ENCODE measurements at places on chromosomes 7 and 10. TPM values are rescaled to one million over a fixed set of nuclear protein-coding genes. Genes with fewer than 3 reads are reported as not detected.

DNA sequence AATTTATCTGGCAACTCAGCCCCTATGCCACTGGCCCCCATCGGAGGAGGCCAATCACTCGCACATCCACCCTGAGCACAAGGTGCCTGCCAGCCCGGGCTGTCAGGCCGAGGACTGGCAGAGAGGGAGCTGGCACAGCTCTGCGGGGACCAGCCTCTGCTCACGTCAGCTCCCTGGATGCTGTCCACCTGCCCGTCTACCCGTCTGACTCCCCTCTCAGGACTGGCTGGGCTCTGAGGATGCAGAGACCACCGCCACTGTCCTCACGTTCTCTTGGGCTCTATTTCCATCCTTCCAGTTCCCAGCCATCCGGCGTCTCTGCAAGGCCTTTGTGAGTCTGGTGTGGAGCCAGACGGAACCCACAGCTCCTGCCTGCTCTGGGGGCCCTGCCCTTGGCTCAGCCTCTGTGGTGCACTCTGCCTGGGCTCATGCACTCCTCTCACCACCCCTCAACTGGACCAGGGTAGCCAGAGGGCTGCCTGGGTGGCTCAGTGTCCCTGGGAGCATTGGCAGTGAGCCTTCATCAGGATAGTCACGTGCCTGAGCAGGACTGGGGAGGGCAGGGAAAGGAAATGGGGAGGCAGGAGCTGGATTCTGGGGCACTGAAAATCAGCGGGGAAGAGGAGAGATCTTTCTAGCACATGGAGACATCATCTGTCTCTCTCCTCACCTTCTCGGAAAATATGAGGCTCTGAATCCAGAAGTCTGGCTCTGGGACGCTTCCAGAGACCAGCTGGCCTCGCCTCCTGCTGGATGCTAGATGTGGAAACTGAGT, 38.0 kb upstream of the PCBD1 start:
- no peaks in the 10 kb centered on the region for H3K27me3 ChIP-seq
- no peaks in the 10 kb centered on the region for H3K36me3 ChIP-seq
- H3K4me3 ChIP-seq, result no peak overlapping the region
- no peak overlapping the region for H3K27ac ChIP-seq

- DNase-seq, result no peak
- H3K36me3 ChIP-seq, result no peaks in the 10 kb centered on the region
- H3K4me3 ChIP-seq, result no peak overlapping the region
- H3K27ac ChIP-seq, result no peak overlapping the region
Measured at GRCh38 chr7:55641273-55641691, 69.0 kb upstream of the VOPP1 start.

- DNase-seq, result no peak
- no peak overlapping the region for H3K4me3 ChIP-seq
- no peaks in the 10 kb centered on the region for H3K27me3 ChIP-seq
- no peaks in the 10 kb centered on the region for H3K4me1 ChIP-seq
- no peaks in the 10 kb centered on the region for H3K36me3 ChIP-seq
Measured at GRCh38 chr7:123865517-123866117, 20.6 kb downstream of the HYAL4 start.

Gene ABCC2
- total RNA-seq, result 2.0 TPM

Gene SMKR1
- not detected for total RNA-seq
